ENCODE measurements at places on chromosomes 4 and X.

GRCh38 chrX:44899946-44900345 is 27.0 kb downstream of the KDM6A start:
- DNase-seq = no peak

- no peak for DNase-seq
Measured at GRCh38 chr4:20839957-20840356, 139.7 kb downstream of the PACRGL start.

GRCh38 chr4:11152684-11153083 is 276.0 kb downstream of the HS3ST1 start:
- no peak for DNase-seq

DNA sequence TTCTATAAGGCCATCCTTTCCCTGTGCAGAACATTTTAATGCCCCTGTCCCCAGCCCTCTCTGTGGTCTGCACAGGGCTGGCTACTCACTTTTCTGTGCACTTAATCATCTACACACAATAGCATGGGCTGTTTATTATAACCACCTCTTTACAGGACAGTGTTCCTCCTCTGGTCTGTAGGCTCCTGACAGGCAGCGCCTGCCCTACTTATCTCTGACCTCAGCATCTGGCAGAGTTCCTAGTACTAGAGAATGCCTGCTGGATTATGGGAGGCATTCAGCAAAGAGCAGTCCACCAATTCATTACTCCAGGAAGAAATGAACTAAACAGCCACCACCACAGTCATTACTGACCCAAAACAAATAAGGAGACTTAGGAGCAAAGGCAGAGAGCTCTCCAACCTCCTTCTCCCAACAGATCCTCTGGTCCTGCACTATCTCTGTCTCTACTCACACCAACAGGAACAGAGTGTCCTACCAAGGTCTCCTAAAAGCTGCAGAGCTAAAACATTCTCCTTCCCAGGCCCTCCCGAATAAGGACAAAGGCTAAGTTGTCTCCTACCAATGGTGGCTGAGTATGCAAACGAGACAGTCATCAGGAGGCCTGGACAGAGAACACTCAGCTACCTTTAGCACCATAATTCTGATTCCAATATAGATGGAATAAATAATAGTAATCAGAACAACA is 279.2 kb downstream of the QDPR start:
- DNase-seq = no peak

DNA sequence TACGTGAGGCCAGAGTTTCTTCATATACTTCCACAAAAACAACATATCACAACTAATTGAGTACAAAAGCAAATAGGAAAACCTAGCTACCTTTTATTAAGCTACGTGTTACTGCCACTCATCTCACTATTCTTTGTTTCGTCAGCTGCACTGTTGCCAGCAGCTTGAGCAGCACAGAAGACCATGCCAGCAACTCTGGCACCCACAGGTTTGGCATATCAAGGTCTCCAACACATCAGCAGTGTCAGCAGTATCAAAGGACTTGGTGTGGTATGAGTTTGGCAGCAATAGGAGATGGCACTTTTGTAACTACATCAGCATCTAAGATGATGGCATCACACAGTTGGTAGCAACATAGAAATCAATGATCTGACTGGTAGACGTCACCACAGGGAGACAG is 30.7 kb downstream of the CDKL2 start:
- no peak for DNase-seq

DNA sequence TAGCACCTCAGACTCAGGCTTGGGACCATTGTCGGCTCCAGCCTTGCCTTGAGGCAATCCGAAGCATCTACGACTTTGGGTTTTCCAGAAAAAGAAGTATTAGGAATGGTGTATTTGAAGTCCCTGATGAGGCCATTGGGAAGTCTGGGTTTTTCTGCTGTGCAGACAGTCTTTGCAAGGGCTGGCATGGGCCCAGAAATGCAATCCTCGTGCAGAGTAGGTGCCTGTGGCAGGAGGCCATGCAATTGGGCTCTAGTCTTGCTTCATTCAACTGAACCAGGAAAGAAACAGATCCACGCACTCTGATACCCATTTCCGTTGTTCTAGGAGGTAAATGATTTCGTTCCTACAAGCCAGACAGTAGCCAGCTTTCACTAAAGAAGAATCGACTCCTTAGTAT is 12.4 kb downstream of the ZFP92 start:
- DNase-seq = no peak

DNA sequence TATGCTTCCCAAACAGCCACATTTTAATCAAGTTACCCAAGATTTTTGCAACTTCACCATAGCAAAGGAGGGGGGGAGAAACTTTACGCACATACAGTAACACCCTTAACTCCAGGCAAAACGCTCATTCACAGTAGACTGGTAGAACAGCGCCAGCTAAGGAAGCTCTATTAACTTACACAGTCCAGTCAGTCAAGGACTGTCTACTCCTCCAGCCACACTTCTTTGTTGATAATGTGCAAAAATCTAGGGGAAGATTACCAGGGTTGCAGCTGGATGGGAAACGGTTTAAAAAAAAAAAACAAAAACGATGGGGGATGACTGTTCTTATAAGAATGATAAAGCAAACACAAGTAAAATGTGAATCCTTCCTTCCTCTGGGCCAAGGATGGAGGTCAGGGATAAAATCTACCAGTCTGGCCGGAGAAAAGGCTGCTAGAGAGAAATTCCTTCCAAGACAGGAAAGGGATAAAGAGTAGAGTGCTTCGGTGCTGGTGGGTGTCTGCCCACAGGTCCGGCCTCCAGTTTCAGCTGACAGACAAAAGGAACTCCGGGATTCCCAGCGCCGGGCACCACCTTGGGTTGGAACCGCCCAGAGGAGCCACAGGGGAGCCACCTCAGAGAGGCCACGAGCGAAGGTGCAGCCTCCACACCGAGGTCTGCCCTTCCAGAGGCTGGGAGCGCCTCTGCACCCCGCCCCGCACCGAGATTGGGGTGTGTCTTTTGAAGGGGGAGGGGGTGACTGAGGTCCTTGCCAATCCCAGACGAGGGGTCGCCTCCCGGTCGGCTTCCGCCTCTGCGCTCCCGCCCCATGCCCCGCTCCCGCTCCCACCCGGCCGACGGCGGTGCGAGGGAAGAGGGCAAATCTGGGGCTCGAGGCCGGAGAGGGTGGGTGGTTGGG is 811 bp downstream of the ANKRD50 start:
- DNase-seq = peak; percentile 43

DNA sequence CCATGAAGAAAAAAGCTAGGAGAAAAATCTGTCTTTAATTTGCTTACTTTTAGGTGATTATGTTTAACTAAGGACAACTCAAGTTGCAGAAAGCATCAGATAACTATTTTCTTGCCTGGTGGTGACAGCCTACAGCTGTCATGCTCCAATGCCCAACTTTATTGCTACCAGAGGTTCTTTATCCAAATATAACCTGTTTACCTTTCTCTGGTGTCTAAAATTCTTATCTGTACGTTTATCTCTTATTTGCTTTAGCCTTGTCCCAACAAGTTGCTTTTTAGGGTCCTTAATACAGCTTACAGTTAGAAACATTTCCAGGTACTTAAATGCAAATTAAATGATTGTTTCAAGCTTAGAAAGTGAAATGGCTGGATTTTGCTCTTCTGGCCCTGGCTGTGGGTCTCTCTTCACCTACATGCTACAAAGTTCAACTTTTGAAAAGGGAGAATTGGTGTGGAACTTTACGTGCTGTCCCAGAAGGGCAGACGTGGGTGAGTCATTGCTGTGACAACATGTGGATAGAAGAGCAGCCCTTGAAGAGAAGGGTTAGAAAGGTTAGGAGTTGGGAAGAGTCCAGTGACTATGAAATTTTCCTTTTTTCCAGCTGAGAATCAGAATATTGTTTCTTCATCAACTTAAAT is 60.7 kb downstream of the HPGD start:
- no peak for DNase-seq

- DNase-seq = no peak
Measured at GRCh38 chrX:79259073-79259689, 108.0 kb downstream of the ITM2A start.

DNA sequence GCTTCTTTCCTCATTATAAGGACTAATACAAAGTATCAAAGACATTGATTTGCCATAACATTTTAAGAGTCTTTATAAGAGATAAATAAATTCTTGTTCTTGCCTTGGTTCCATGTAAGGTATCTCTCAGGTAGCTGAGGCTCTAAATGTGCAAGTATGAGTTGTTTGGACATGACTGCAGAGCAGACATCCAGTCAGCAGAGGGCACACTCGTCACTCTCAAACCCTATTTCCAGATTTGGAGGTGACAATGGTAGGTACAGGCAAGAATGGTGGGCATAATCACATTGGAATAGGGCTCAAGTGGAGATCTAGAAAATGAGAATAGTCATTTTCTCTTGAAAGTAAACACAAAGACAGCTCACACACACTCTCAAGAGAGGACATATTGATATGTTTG is 133.3 kb upstream of the ZIC3 start:
- peak; percentile 52 for DNase-seq

DNA sequence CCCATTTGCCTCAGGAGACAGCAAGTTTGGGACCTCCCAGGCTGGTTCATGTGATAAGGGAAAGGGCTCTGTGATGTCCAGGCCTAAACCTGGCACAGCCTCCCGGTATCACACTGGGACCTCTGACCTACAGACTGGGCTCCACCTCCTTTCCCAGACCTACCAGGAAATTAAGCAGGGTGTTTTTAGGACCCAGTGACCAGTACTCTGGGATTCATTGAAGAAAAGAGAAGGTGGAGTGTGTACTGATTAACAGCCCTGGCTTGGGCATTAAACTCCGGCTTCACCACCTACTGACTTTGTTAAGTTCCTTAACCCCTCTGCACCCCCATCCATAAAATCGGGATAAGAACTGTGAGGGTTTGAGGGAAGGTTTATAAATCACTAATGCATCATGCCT is 28.6 kb downstream of the ASB9 start:
- no peak for DNase-seq

GRCh38 chrX:4253092-4253491 is 539.6 kb upstream of the PRKX start:
- DNase-seq = no peak

GRCh38 chr4:48375651-48376304 is 34.4 kb downstream of the SLAIN2 start:
- DNase-seq = peak; percentile 5

DNA sequence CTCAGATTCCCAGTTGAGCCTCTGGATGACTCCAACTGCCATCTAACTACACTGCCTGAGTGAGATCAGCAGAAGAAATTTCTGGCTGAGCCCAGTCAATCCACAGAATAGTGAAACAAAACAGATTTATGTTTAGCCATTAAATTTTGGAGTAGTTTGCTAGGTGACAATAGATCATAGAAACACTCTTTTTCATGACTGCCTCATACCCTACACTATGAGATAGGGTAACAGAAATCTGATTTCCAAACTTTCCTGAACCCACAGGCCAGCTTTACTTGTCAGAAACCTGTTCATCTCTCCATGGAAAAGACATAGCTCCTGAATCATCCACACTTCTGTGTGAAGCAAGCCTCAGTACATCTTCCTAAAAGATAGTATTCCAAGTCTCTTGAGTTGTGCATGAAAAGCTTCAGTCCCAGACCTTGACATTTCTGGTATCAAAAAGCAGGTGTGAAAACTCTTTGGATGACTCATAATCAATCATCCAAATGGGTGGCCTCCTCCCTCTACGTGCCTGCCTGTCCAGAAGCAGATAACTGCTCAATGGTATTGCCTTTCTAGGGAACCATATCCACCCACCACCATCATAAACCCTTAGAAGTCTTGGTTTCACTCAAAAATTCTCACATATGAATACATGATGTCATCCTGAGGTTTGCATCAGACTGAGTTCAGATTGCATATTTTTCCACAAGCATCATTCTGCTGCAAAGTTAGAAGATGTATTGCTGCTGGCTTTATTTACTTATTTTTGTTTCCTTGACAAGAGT is 47.5 kb upstream of the RAP2C start:
- no peak for DNase-seq
